Cortex of kidney (tissue), 1 donor: ENCODE measurements at places on chromosomes 4 and X.

DNA sequence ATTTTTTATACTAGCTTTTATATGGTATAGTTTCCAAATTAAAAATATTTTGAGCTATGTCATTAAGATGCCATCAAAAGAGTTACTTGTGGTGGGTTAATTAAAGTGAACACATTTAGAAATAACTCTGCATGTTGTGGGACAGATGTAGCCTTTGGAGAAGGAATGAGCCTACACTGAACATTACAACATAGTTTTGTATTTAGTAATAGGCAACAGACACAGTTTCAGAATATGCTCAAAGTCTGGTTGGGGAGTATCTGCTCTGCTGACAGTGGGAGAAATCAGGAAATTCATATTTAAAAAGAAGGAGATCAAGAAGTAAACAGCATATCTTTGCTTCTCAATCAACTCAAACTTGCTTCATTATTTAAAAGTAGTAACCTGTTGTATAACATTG lies 23.7 kb downstream of the EMCN start:
- DNase-seq: no peak

GRCh38 chr4:86092684-86093083 lies 267.2 kb downstream of the MAPK10 start:
- DNase-seq: no peak

- DNase-seq: no peak
Observed at GRCh38 chrX:17984415-17984814, 123.3 kb upstream of the RAI2 start.

DNA sequence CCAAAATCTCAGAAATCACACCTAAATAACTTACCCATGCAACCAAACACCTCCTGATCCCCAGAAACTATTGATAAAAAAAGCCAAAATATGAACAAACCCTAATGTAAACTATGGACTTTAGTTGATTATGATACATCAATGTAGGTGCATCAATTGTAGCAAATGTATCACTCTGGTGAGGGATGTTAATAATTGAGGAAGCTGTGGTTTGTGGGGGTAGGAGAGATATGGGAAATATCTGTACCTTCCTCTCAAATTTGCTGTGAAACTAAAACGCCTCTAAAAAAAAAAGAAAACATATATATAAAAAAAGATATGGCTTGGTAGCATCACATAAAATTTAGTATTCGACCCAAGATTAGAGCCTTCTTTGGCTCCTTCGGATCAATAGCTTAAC lies 144.3 kb upstream of the CPEB2 start:
- DNase-seq: no peak

DNA sequence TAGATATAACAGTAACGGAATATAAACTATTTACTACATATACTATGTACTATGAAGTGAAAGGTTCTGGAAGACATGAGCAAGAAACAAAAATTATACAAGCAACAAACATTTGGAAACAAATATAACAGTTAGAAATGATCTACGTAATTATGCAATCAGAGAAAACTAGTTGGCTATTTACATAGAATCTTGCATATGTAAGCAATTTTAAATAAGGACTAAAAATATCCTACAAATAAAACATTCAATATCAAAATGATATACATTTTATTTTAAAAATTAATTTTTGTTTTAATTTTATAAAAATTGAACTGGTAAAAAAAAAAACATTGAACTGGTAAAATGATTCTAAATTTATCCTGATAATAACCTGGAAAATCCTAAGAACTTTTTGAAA lies 642.5 kb upstream of the PCDH10 start:
- DNase-seq: no peak

- DNase-seq: no peak
Observed at GRCh38 chr4:17635056-17635455, 20.6 kb downstream of the MED28 start.

- DNase-seq: no peak
Observed at GRCh38 chrX:130120321-130120731, 10.0 kb upstream of the ELF4 start.

DNA sequence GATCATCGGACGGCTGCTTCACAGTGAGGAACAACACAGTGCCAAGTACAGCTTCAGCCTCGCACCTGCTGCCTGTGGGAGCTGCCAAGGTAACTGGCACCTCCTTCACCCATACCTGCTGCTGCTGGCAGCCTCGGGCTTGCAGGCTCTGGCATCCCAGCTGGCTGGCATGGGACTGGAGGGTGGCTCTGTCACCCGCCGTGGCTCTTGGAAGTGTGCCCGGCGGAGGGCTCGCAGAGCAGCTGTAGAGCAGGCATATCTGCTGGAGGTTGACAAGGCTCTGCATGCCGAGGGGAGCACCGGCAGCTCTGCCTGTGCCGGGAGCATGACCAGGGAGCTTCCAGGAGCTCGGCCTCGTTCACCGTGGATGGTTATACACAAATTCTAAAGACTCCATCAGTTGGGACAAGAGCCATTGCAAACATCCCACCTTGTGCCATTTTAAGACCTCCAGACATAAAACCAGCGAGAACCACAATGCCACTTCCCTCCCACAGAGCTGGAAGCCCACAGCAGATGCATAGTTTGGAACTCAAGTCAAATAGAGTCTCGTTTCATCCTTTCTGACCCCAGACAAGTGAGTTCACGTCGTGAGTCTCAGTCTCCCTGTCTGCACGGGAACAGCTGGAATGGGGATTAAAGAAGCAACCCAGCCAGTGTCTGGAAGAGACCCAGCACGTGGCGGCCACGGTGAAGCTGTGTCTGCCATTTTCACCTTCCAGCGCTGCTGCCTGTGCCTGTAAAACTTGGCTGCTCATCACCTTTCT lies 84.3 kb upstream of the PSAPL1 start:
- no peak for DNase-seq
